ENCODE measurements at places on chromosomes 7 and 10.

- DNase-seq: no peak
Observed at GRCh38 chr10:74778436-74779094, 47.8 kb upstream of the KAT6B start.

DNA sequence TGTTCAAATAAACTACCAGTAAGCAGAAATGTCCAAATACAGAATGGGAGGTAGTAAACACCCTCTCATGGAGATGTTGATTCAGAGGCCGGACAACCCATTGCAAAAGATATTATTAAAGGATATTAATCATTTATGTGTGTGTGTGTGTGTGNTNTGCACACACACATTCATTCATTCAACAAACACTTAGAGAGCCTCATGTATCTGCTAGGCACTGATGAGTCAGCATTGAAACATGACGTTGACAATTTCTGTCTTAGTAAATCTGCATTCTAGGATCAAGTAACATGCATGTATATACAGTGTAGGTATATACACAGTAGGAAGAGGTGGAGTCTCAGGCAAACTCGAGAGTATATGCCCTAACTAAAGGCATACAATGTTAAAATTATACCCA lies 187.0 kb downstream of the ZNF365 start:
- DNase-seq: no peak

DNA sequence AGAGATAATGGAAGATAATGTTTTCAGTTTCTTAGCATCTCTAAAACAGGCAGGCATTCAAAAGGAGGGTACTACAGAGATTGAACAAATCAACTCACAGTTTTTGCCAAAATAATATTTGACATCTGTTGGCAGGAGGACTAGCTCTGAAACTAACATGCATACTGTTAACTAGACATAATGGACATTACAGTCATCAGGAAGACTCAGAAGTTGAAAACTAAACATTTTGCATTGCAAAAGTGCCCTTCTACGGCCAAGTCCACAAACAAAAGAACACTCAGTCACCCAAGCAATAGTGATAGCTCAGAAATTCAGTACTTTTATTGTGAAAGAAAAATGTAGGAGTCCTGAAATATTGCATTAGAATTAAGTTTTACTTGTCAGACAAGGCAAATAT lies 399.0 kb downstream of the HGF start:
- DNase-seq: no peak

DNA sequence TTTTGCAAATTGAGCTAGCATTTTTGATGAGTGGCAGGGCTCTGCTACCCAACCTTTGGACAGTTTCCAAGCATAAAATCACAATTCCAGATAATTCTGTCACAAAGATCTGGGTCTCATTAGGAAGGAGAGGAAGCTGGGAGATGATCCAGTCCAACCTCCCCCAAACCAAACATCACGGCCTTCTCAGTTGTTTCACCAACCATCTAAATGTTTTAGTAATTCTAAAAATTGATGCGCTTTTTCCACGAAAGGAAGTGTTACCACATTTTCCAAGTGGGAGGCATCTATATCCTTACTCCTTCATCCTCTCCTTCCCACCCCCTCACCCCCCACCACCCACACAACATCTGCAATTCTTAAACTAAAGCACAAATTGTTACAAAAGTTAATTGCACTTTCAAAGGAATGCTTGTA lies 108.3 kb downstream of the EGFR start:
- DNase-seq: no peak

DNA sequence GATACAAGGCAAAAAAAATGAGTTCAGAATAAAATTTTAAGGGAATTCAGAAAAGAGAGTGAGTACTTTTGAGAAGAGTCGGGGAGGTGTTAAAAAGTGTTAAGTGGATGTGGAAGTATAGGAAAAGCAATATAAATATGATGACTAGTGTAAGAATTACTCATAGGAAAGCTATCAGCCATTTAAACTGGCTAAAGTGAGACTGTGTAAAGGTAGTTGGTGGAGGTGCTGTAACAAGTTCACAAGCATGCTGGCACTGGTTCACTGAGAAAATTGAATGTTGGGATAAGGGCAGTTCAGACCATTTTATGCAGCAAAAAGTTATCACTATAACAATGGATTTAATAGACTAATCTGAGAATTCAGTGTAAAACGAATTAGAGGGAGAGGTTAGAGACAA lies 179.0 kb upstream of the DKK1 start:
- DNase-seq: no peak

- DNase-seq: no peak
Observed at GRCh38 chr7:101910991-101911799, 93.8 kb downstream of the CUX1 start.

- DNase-seq: no peak
Observed at GRCh38 chr7:141349804-141350203, 201.4 kb upstream of the AGK start.

DNA sequence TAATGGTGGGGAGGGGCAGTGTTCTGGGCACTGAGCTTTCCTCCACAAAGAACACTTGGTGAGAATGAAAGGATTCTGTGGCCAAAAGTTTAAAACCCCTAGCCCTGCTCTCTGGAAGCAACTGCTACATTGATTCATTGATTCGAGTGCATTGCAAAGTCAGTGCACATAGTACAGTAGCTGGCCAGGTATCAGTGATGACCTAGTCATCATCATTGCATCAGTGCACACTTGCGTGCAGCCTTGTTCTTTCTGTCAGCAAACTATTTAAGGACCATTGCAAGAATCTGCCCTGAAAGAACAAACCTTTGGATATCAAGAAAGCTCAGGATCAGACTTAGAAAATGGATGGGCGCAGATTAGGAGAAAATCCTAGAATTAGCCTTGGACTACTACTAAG lies 47.4 kb downstream of the CUL1 start:
- DNase-seq: no peak

DNA sequence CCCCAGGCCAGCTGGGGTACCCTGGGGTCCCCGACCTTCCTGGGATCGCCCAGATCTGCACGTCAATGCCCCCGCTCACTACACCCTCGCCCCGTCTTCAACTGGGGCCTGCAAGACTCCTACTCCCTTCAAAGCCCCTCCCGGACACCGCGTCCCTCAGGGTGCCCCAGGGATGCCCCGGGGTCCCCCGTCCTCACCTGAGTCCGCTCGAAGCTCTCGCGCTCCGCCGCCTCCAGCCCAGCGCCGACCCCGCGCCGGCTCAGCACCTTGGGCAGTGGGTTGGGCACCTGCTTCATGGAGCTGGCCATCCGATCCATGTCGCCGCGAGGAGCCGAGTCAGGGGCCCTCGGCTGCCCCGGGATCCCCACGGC lies at the start of gene HIP1:
TSS of gene HIP1 (minus strand) at position 338 of the 371 bp plus-strand sequence. CDS start at position 317, 21 bp downstream.
- DNase-seq: no peak

- DNase-seq: no peak
Observed at GRCh38 chr10:24463611-24464426, 254.9 kb downstream of the KIAA1217 start.

- no peak for DNase-seq
Observed at GRCh38 chr7:13279854-13280435, 592.5 kb downstream of the ARL4A start.

DNA sequence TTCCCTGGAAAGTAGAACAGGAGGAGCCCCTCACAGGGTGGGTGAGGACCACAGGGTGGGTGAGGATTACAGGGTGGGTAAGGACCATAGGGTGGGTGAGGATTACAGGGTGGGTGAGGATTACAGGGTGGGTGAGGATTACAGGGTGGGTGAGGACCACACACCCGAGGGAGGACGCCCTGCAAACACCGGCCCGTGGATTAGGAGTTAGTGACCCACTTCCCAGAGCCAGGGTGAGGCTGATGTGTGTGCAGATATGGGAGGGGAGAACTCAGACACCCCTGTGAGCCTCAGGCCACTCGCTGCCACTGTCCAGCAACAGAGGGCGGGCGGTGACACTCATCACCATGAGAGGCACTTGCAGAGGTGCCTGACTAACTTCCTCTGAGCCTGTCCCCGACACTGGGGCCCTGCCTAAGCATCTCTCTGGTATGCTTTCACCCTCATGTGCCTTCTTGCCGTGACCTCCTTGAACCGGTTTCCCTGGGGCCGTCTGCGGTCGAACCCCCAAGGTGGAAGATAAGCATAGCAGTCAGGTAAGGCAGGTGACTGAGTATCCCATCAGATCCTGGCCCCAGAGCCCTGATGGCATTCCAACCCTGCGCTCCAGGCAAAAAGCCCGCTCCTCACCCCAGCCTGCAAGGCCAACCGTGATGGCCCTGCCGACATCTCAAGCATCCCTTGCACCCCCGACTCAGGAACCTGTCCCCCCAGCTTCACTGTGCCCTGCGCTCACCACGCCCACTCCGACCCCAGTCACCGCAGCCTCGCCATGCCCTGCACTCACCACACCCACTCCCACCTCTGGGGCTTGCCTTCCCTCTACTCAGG lies 74.1 kb downstream of the FAM53B start:
- no peak for DNase-seq

DNA sequence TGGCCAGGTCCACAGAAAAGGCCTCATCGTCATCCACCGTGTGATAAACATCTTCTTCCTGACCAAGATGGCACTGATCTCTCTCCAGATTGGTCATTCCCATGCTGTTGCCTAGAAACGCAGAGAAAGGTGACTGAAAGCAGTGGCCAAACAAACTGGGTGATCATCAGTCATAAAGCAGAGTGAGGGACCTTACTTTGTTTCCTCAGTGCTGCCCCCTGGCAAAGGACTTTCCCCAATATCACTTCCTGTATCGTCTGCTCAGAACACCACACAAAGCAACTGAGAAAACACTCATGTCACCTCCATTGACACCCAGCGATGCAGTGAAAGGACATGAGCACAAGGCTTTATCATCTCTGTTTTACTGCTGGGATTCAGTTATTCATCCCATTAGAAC lies 40.0 kb upstream of the TM9SF3 start:
- DNase-seq: no peak

DNA sequence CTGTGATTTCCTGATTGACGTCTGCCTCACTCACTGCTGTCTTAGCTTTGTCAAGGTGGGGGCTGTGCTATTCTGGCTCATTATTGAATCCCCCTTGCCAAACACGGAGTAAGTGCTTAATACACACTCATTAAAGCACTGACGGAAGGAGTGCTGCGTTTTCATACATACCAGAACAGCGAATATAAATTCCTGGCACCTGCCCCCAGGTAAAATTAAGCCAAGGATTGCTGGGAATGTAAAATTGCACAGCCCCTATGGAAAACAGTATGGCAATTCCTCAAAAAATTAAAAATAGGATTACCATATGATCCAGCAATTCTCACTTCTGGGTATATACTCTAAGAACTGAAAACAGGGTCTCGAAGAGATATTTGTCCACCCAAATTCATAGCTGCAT lies 6.6 kb downstream of the KLRG2 start:
- DNase-seq: no peak
